Kidney glomerular epithelial cell (primary cell): ENCODE measurements at places on chromosomes 7 and 10.

DNA sequence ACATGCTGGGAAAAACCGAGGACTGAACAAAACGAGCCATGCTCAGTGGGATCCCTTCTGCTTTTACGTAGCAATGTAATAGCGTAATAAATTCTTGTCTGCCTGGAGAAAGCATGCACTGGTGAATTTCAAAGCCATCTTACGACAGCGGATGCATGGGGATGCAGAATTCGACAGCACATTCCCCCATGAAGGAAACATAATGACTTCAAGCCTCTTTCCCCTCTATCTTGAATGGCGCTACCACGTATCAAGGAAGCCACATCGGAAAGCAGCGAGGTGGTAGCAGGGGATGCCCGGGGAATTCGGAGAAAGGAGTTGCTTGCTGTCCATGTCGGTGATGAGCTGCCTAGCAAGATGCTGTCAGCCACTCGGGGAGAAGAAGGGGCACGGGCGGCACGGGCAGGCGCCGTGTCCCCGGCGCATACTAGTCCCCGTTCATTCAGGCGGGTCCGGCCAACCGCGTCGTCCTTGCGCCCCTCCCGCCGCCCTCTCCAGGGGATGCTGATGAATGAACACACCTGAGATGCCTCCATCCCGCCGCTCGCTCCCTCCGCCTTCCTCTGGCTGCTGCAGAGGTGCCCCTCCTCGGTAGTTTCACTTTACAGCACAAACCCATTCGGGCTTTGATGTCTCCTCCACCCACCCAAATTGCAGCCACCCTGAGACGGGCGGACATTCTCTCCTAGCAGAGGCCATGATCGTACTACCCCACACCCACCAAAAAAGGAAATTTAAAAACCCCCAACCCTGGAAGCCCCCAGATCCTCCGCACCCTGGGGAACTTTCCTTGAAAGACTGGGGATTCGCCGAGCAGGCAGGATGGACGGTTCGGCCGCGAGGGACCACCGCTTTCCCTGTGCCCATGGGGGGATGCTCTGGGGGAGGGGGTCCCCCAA, 644 bp downstream of the SORBS1 start:
- no peak for DNase-seq

DNA sequence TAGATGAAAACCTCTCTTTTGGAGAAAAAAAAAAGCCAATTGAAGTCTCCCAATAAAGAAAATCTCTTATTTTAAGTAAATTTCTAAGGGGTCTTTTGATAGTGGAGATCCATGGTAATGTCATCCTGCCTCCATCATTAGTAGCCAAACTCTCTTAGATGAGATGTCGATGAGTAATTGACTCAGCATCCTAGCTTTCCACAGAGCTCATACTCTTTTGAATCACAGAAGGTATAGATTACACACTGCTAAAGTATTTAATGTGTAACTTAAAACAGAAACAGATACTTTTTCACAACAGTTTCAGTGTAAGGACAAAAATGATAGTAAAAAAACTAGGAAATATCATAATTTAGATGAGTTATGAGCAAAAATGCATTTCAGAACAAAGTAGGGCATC, 19.4 kb downstream of the MAGI2 start:
- DNase-seq: peak; percentile 69

- no peak for DNase-seq
Observed at GRCh38 chr10:30931094-30931493, 100.6 kb downstream of the ZNF438 start.

DNA sequence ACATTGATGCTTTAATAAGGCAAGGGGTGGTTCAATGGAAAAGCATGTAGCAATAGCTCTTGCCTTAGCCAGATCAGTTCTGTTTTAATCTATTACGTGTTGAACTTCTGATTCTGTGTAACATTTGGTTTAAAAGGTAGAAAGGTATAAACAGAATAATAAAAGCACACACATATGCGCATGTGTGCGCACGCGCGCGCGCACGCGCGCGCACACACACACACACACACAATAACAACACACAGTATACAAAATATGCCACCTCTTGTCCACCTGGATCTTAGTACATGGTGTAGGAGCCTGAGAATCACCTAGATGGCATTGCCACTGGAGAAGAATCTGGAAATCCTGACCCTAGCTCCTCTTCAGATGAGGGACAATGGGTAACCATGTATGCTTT, 49.6 kb upstream of the TEX47 start:
- DNase-seq: no peak

GRCh38 chr10:91201213-91201996, 19.1 kb upstream of the PCGF5 start:
- DNase-seq: no peak

DNA sequence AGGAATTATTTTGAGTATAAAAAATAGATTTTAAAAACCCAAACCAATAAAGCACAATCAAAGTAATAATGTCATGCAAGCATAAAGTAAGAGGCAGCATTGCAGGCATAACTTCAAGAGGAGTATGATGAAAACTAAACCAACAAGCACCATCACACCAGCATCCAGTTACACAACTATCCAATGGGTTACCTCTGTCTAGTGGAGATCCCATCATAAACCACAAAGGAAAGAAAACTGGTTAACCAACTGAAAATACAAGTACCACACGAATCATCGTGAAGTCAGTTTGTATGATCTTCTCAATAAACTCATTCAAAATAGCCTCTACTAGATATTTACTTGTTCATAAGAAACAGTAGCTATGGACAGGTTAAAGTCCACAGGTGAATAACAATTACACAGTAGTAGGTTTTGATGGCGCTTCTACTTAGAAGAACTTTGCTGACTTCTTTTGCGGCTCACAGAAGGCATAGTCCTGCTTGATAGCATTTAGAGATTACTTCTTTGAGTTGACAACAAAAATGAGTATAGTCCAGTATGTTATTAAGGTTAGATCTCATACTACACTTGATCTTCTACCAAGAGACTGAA, 116.6 kb downstream of the MICU1 start:
- no peak for DNase-seq
